Smooth muscle cell of the coronary artery (primary cell): ENCODE measurements at places on chromosomes 16 and 17. TPM values are rescaled to one million over a fixed set of nuclear protein-coding genes. Genes with fewer than 3 reads are reported as not detected.

The IRX3 gene
- 2.0 and 3.9 TPM in 2 replicates for total RNA-seq

The AANAT gene
- not detected in 2 replicates for total RNA-seq

The ENPP7 gene
- not detected in 2 replicates for total RNA-seq

The CTRB1 gene
- total RNA-seq: not detected in 2 replicates

The CFAP52 gene
- 0.08 and 0.12 TPM in 2 replicates for total RNA-seq

The TBC1D3E gene
- total RNA-seq: not detected in 2 replicates

The RAC3 gene
- 6.3 and 18.5 TPM in 2 replicates for total RNA-seq

The CHST4 gene
- not detected in 2 replicates for total RNA-seq
